ENCODE measurements at places on chromosomes 1 and 21. TPM values are rescaled to one million over a fixed set of nuclear protein-coding genes. Genes with fewer than 3 reads are reported as not detected.

- peak; percentile 2 for DNase-seq
Measured at GRCh38 chr1:57770772-57771171, 346.9 kb upstream of the DAB1 start.

- DNase-seq: no peak
Measured at GRCh38 chr1:106189780-106190179, 866.7 kb upstream of the PRMT6 start.

GRCh38 chr21:44875316-44875700, 1.8 kb upstream of the PTTG1IP start:
- peak; percentile 34 for DNase-seq

- DNase-seq: no peak
Measured at GRCh38 chr21:41887667-41888066, 8.5 kb upstream of the PRDM15 start.

DNA sequence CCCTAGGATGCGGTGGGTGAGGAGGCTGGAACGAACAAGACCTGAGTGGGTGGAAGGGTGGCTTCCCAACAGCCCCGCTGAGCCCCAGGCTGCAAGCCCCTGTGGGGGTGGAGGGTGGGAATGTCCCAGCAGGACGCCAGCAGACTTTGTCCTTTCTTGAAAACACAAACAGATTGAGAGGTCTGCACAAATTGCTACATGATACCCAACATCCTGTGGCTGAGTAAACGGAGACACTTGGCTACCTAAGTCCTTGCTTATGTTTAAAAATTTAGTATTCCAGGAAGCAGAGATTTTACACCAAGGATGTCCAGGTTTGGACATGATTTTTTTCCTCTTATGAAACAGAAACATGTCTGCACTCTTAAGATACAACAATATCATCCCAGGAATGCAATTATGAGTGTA, 11.8 kb upstream of the F3 start:
- no peak for DNase-seq

DNA sequence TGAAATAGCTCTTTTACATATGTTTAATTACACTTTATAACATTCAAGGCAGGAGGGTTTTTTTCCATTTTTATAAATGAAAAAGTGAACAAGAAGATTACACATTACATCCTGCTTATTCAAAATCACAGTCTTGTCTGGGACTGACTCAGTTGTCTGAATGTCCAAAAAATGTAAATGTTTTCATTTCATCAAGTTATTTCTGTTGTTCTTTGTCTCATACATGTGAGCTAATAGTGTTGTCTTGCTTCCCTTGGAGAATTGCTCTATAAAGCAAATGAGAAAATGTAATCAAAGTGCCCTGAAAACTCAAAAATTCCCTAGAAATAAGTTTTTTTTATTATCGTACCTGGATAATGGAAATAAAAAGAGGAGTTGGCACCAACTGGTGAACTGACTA, 242.9 kb downstream of the GRIK1 start:
- no peak for DNase-seq

- no peak for DNase-seq
Measured at GRCh38 chr21:43721939-43722338, 3.0 kb downstream of the PDXK start.

GRCh38 chr21:43778469-43779335, 2.6 kb upstream of the CSTB start:
- DNase-seq: no peak

DNA sequence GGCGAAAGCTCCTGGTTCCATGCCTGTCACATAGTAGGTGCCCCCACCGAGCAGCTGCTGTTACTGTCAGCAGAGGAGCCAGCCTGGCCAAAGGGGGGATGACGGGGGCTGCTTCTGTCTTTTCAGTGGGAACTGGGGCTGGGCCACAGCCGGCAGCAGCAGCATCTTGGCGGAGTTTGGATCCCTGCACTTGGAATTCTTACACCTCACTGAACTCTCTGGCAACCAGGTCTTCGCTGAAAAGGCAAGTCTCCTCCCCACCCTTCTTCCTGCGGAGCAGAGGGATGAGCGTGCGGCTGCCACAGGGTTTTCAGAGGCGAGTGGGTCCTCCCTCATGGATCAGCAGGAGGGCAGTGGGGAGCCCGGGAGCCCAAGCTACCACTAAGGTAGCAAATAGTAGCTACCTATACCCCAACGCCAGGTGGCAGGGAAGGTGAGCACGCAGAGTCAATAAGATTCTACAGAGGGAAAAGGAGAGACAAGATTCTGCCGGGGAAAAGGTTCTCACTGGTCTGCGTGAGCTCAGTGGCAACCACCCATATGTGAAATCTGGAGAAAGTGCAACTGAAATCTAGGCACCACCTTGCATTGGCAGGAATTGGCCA, 41.4 kb upstream of the SELENON start:
- DNase-seq: no peak

DNA sequence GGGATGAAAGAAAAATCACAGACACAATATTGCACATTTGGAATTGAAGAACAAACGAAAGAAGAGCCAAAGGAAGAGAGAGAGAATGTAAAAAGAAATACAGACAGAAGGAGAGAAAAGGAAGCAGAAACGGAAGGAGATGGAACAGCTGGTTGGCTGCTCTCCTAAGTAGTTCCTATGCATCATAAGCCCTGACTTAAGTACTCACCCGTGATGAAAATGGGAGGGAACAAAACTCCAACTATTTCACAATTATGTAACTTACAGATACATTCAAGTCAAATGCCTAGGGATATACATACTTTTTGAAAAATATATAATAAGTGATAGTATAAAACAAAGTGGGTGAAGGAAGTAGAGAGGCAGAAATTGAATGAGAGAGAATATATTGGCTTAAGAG, 88.5 kb downstream of the TTLL7 start:
- no peak for DNase-seq

DNA sequence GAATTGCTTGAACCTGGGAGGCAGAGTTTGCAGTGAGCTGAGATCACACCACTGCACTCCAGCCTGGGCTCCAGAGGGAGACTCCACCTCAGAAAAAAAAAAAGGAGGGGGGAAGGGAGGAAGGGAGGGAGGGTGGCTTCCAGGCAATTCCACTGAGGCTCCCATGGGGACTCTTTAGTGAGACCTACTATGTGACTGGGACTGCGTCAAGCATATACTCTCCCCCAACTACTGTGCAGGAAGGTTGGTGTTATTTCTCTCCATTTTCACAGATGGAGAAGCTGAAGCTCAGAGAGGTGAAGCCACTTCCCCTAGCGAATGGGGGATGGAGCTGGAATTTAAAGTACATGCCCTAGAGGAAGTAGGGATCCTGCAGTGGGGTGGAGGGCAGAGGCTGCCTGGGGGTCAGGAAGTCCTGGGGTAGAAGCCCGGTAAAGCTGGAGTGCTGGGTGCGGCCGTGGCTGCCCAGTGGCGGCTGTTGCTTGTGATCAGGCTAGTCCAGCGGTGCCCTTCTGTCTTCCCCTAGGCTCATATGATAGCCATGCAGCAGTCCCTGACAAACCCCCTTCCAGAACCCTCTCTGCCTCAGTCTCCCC, 40.3 kb downstream of the RAP1GAP start:
- no peak for DNase-seq

DNA sequence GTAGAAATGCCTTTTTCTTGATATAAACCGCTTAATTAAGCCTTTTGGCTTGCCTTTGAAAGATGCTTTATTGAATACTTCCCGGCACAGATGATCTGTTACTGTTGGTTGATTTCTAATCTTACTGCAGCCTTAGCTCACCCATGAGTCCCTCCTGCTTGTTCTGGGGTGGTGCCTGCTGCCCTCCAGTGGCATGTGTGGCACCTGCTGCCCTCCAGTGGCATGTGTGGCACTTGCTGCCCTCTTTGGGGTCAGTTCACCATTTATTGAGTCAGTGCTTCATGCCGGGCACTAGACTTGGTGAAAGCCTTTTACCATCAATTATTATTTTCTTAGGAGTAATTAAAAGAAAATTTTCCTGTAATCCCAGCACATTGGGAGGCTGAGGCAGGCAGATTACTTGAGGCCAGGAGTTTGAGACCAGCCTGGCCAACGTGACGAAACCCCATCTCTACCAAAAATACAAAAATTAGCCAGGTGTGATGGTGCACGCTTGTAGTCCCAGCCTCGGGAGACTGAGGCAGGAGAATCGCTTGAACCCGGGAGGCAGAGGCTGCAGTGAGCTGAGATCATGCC, 54.3 kb downstream of the ADARB1 start:
- DNase-seq: peak; percentile 85

- DNase-seq: peak; percentile 85
Measured at GRCh38 chr1:109532365-109533136, 7.1 kb upstream of the GPR61 start.

GRCh38 chr1:159868766-159869165, 6.3 kb upstream of the VSIG8 start:
- no peak for DNase-seq

- DNase-seq: no peak
Measured at GRCh38 chr1:69551476-69552324, 16.0 kb upstream of the LRRC7 start.

GRCh38 chr21:38284216-38284615, 27.4 kb downstream of the KCNJ15 start:
- no peak for DNase-seq

- DNase-seq: no peak
Measured at GRCh38 chr1:235427447-235427846, 60.2 kb downstream of the TBCE start.

- no peak for DNase-seq
Measured at GRCh38 chr21:45203983-45204382, 83.7 kb downstream of the POFUT2 start.

DNA sequence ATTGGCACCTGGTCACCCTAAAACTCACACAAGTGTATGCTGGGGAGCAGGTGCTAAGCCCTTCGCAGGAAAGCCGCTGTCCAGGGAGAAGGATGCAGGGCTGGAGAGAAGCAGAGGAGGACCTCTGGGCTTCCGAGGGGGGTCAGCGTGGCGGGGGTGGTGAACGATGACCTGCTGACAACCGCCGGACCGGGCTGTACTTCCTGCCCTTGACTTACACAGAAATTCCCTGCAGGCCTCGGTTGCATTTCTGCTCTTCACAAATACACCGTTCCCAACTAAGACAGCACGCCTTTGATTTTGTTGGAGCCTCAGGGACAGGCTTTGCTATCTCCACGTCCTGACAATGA, 37.6 kb downstream of the SLC2A7 start:
- DNase-seq: no peak

GRCh38 chr1:10835822-10836421, 39.5 kb upstream of the CASZ1 start:
- DNase-seq: no peak

DNA sequence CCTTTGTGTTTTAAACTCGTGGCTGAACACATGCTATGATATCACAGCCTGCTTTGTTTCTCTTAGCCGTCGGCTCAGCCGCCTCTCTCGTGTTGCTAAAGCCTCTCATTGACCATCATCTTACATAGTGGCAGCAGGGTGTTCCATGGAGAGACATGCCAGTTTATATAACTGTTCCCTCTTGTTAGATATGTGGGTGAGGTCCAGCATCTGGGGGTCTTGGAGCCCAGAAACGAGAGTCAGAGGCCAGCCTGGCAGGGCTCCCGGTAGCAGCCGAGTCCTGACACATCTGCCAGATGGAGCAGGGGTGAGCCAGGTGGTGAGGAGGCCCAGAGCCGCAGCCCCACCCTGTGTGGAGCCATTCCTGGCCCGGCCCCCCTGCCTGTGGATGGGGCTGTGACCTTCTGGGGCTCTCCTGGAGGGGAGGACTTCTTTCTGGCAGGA, 11.9 kb downstream of the PODN start:
- no peak for DNase-seq

GRCh38 chr21:29775462-29775861, 164.3 kb downstream of the GRIK1 start:
- no peak for DNase-seq

Gene OLFM3
- total RNA-seq: not detected

Gene CFHR3
- total RNA-seq: not detected

Gene HCRTR1
- not detected for total RNA-seq

Gene REN
- not detected for total RNA-seq

Gene MMEL1
- not detected for total RNA-seq

Gene FNBP1L
- 0.13 TPM for total RNA-seq

Gene HECTD3
- total RNA-seq: 30.1 TPM

Gene FOXD3
- not detected for total RNA-seq

Gene HOOK1
- not detected for total RNA-seq

Gene TCHHL1
- not detected for total RNA-seq

Gene CHIA
- not detected for total RNA-seq

Gene GBP3
- 0.49 TPM for total RNA-seq

Gene GJB5
- total RNA-seq: not detected

Gene RAB42
- total RNA-seq: not detected

Data from OCI-LY7 (cell line).